ENCODE measurements at places on chromosomes 1 and 21. TPM values are rescaled to one million over a fixed set of nuclear protein-coding genes. Genes with fewer than 3 reads are reported as not detected.
A peak's percentile ranks its signal among the peaks of the same experiment; 100 is the strongest.

GRCh38 chr1:230068952-230069684, 2.1 kb downstream of the GALNT2 start:
- H3K36me3 ChIP-seq = peaks cover 26% of the 10 kb centered on the region
- H3K4me1 ChIP-seq = peaks cover 46% of the 10 kb centered on the region
- H3K27me3 ChIP-seq = no peaks in the 10 kb centered on the region
- peak overlapping the region; percentile 99 for H3K4me3 ChIP-seq

DNA sequence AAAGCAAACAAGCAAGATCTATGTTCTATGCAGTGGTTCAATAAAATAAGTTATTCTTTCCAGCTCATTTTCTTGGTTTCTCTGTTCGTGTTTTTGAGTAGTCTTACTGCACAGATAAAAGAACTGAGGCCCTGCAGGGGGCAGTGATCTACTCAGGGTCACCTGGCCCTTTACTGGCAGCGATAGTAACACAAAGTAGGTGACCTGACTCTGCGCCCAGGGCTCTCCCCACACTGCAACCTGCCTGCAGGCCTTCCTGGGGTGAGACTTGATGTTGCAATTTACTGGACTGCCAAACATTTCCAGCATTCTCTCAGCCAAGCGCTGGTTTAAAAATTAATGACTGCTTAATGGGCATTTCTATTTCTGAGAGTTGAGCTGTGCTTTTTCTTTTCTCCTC, 110.3 kb downstream of the HUNK start:
- H3K4me3 ChIP-seq = no peak overlapping the region
- H3K27ac ChIP-seq = no peak overlapping the region
- H3K4me1 ChIP-seq = no peaks in the 10 kb centered on the region
- no peak for DNase-seq
- H3K27me3 ChIP-seq = no peaks in the 10 kb centered on the region
- H3K36me3 ChIP-seq = peaks cover 5% of the 10 kb centered on the region

DNA sequence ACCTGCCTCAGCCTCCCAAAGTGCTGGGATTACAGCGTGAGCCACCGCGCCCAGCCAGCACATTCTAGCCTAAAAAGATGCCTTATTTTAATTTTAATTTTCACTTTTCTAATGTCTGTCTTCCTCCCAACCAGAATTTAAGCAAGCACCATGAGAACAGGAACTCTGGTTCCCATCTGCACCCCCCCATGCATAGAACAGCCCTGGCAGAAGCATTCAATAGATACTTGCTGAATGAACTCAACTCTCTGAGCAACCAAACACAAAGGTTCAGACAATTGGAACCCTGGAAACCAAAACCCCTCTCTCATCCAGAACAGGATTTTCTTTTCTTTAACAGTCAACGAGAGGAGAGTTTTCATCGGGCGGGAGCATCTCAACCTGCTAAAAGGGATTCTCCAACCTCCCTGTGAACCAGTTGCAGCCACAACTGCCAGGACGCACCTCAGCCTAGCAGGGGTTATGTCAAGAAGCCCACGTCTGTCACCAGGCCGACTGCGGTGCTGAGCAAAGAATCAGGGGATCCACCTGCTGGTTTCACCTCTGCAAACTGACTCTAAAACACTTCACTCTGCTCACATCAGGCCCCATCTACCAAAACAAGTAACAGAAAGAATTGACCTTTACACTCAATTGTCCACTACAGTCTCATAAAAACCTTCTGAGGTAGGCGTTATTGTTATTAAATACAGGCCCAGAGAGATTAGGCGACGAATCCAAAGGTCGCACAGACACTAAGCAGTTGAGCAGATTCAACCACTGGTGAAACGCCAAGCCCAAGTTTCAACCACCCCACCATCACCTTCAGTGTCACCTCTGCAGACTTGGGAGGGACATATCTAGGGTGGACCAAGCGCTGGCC, 1.7 kb downstream of the KIAA2013 start:
- peak overlapping the region; percentile 71 for H3K4me3 ChIP-seq
- peaks cover 27% of the 10 kb centered on the region for H3K4me1 ChIP-seq
- no peaks in the 10 kb centered on the region for H3K27me3 ChIP-seq
- no peak for DNase-seq
- H3K27ac ChIP-seq = no peak overlapping the region

- no peaks in the 10 kb centered on the region for H3K4me1 ChIP-seq
- no peaks in the 10 kb centered on the region for H3K36me3 ChIP-seq
- no peak overlapping the region for H3K4me3 ChIP-seq
- no peak overlapping the region for H3K27ac ChIP-seq
- no peak for DNase-seq
- H3K27me3 ChIP-seq = no peaks in the 10 kb centered on the region
These were observed 574.3 kb upstream of the USP24 start for GRCh38 chr1:55789466-55789865.

- DNase-seq = peak; percentile 36
- no peaks in the 10 kb centered on the region for H3K27me3 ChIP-seq
- H3K4me1 ChIP-seq = peaks cover 23% of the 10 kb centered on the region
- H3K27ac ChIP-seq = no peak overlapping the region
- no peaks in the 10 kb centered on the region for H3K36me3 ChIP-seq
These were observed 133.4 kb downstream of the SYT2 start for GRCh38 chr1:202576816-202577215.

- no peaks in the 10 kb centered on the region for H3K4me1 ChIP-seq
- H3K27ac ChIP-seq = no peak overlapping the region
- DNase-seq = no peak
- no peaks in the 10 kb centered on the region for H3K27me3 ChIP-seq
- no peaks in the 10 kb centered on the region for H3K36me3 ChIP-seq
These were observed 174.7 kb upstream of the SGIP1 start for GRCh38 chr1:66359269-66359668.

DNA sequence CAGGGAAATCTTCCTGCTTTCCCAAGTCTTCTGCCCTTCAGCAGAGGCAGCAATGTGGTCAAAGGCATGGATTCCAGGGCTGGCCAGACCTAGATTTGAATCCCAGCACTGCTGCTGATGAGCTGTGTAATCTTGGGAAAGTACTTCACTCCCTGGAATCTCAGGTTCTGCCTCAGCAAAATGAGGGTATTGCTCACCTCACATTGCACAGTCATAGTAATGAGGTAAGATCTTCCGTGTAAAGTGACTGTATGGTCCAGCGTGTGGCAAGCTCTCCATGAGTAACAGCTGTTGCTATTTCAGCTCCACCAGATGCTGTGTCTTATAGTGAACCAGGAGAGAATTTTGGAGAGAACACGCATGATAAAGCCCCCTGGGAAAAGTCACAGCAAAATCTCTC, 56.1 kb upstream of the F3 start:
- H3K27ac ChIP-seq = no peak overlapping the region
- H3K4me3 ChIP-seq = no peak overlapping the region
- no peak for DNase-seq
- no peaks in the 10 kb centered on the region for H3K27me3 ChIP-seq
- H3K36me3 ChIP-seq = peaks cover 6% of the 10 kb centered on the region

GRCh38 chr1:214638997-214639396, 36.0 kb downstream of the CENPF start:
- H3K4me1 ChIP-seq = no peaks in the 10 kb centered on the region
- H3K27me3 ChIP-seq = no peaks in the 10 kb centered on the region
- no peak for DNase-seq
- no peak overlapping the region for H3K4me3 ChIP-seq
- H3K36me3 ChIP-seq = peaks cover 14% of the 10 kb centered on the region
- H3K27ac ChIP-seq = no peak overlapping the region

- H3K4me3 ChIP-seq = no peak overlapping the region
- H3K36me3 ChIP-seq = peaks cover 5% of the 10 kb centered on the region
- H3K27me3 ChIP-seq = no peaks in the 10 kb centered on the region
- no peak overlapping the region for H3K27ac ChIP-seq
These were observed 380.1 kb upstream of the SPAG17 start for GRCh38 chr1:118564961-118565703.

- peaks cover 34% of the 10 kb centered on the region for H3K27me3 ChIP-seq
- DNase-seq = peak; percentile 60
- H3K27ac ChIP-seq = peak overlapping the region; percentile 3
- peak overlapping the region; percentile 62 for H3K4me3 ChIP-seq
- peaks cover 16% of the 10 kb centered on the region for H3K4me1 ChIP-seq
These were observed 2.7 kb downstream of the SH2D2A start for GRCh38 chr1:156813750-156814570.

GRCh38 chr1:58934706-58935105, 150.9 kb upstream of the JUN start:
- H3K27me3 ChIP-seq = no peaks in the 10 kb centered on the region
- H3K4me1 ChIP-seq = peaks cover 56% of the 10 kb centered on the region
- no peak for DNase-seq
- H3K36me3 ChIP-seq = peaks cover 9% of the 10 kb centered on the region
- H3K27ac ChIP-seq = no peak overlapping the region

- H3K27me3 ChIP-seq = peaks cover 21% of the 10 kb centered on the region
- H3K4me1 ChIP-seq = no peaks in the 10 kb centered on the region
- H3K36me3 ChIP-seq = no peaks in the 10 kb centered on the region
- no peak for DNase-seq
These were observed 31.5 kb downstream of the RGS8 start for GRCh38 chr1:182652933-182653332.

DNA sequence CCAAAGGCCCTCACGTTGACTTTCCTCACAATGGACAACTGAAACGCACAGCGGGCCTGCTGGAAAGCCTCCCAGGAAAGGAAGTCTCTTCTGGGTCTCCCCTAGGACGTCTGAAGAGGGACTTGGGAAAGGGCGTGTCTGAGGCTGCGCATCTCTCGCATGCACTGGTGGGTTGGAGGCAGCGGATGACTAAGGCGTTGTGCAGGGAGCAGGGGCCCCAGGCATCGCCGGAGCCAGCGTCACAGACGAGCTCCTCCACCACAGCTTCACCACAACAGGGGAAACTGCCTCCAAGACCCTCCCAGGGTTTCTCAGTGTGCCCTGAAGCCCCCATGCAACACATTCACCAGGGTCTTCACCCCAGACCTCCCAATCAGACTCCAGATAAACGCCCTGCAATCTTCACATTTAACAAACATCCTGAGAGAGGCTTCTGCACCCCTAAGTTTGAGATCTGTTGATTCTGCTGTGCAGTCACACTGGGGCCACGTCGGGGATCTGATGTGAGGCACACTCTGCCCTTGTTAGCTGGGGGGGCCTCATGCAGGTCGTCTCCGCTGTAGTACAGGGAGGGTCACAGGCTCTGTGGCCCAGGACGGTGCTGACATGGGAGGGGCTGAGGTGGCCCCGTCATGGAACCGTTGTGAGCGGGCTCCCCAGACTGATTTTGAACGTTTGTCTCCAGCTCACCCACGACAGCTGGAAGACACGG, 7.0 kb upstream of the TFF1 start:
- no peak overlapping the region for H3K4me3 ChIP-seq
- H3K27ac ChIP-seq = no peak overlapping the region
- peaks cover 7% of the 10 kb centered on the region for H3K4me1 ChIP-seq
- DNase-seq = no peak

DNA sequence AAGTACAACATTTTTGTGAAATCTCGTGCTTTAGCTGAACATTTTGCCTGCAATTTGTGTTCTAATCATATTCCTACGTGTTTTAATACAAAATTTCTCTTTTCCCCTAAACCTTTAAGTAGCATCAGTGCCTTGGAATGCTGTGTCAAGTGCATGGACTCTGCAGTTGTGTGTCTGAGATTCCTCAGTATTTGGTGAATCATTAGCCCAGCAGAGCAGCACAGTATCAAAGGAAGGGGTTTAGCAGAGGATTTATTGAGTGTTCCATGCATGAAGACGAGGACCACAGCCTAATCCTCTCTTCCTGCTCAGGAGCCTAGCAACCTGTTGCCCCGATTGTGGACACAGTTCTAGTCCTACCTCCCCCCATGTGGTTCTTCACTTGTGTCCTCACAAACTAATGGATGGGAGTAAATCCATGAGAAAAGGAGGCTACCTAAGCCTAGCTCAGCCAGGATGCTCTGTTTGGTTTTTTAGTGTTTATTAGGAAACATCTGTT, 29.3 kb upstream of the PCP4 start:
- no peaks in the 10 kb centered on the region for H3K36me3 ChIP-seq
- no peak overlapping the region for H3K4me3 ChIP-seq
- no peak for DNase-seq
- no peaks in the 10 kb centered on the region for H3K4me1 ChIP-seq
- no peak overlapping the region for H3K27ac ChIP-seq

DNA sequence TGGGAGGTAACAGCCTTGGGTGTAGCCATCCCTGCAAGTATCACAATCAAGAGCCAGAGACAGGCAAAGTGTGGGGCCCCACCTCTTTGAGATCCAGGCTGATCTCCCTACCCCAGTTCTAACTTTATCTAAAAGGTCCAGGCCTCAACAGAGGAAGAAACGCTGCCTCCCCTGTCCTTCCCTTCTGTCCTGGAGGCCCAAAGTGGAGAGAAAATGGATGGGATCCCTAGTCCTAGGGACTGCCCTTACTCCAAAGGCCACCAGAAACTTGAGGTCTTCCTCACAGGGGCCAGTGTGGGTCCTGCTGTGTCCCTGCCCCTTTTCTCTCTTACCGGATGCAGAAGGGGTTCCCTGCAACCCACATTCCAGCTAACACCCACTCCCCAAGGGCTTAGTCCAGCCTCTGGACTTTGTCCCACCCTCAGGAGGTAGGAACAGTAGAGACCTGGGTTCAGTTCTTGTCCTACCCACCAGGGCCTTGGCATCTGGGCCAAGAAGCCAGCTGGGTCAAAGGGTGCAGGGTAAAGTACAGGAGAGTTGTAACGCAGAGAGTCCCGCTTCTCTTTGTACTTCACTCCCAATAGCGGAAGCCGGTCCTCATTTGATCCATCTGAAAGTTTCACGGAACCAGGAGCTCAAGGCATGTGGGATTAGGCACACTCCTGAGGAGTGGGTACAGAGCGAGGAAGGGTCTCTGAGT, 1.9 kb downstream of the HDGF start:
- no peaks in the 10 kb centered on the region for H3K27me3 ChIP-seq
- peak overlapping the region; percentile 85 for H3K27ac ChIP-seq
- peak overlapping the region; percentile 67 for H3K4me3 ChIP-seq
- H3K4me1 ChIP-seq = peaks cover 49% of the 10 kb centered on the region
- peaks cover 84% of the 10 kb centered on the region for H3K36me3 ChIP-seq

DNA sequence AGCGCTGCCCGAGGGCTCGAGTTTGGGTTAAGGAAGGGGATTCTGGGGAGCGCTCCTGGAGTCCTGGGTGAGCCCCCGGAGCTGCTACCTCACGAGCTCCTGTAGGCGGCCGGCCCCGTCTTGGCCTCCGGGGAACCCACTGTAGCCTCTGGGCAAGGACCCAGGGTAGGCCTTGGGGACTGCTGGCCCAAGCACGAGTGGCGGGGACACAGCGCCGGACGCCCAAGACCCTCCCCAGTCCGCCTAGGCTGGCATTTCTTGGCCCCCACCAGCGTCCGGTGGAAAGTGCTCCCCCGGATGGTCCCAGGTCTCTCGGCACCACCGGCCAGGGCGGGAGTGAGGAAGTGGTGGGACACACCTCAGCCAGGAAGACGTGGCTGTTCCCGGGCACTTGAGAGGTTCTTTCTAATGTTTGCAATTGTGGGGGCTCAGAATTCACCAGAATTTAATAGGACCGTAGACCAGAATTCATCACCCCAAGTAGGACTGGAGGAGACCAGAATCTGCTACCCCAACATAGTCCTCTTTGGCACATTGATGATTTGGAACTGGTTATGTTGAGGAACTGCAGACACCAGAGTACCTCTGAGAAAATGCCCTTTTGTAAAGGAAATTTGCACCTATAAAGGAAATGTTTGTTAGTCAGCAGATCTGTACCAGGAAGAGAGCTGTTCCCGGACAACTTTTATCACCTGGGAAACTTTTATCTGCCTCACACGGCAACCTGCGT, 622 bp upstream of the TMPRSS2 start:
- H3K36me3 ChIP-seq = peaks cover 7% of the 10 kb centered on the region
- H3K27ac ChIP-seq = no peak overlapping the region
- H3K4me3 ChIP-seq = peak overlapping the region; percentile 71
- no peaks in the 10 kb centered on the region for H3K27me3 ChIP-seq

SPRR2D gene
- total RNA-seq = not detected

FCRL1 gene
- not detected for total RNA-seq

C8B gene
- total RNA-seq = not detected

C1orf87 gene
- not detected for total RNA-seq

PIGR gene
- 367 TPM for total RNA-seq

HMCN1 gene
- total RNA-seq = 0.02 TPM

CNR2 gene
- not detected for total RNA-seq

CFHR5 gene
- not detected for total RNA-seq

IFI44 gene
- total RNA-seq = 259 TPM

USP33 gene
- total RNA-seq = 61.7 TPM
